Esophagus squamous epithelium (tissue), 5 donors: ENCODE measurements at places on chromosomes 16 and 17. TPM values are rescaled to one million over a fixed set of nuclear protein-coding genes. Genes with fewer than 3 reads are reported as not detected.
A peak's percentile ranks its signal among the peaks of the same experiment; 100 is the strongest.

GRCh38 chr16:73116576-73116975, 68.6 kb upstream of the ZFHX3 start:
- H3K27me3 ChIP-seq: no peaks in the 10 kb centered on the region
- no peaks in the 10 kb centered on the region for H3K4me1 ChIP-seq
- no peak overlapping the region for H3K4me3 ChIP-seq
- DNase-seq: no peak
- no peaks in the 10 kb centered on the region for H3K36me3 ChIP-seq

DNA sequence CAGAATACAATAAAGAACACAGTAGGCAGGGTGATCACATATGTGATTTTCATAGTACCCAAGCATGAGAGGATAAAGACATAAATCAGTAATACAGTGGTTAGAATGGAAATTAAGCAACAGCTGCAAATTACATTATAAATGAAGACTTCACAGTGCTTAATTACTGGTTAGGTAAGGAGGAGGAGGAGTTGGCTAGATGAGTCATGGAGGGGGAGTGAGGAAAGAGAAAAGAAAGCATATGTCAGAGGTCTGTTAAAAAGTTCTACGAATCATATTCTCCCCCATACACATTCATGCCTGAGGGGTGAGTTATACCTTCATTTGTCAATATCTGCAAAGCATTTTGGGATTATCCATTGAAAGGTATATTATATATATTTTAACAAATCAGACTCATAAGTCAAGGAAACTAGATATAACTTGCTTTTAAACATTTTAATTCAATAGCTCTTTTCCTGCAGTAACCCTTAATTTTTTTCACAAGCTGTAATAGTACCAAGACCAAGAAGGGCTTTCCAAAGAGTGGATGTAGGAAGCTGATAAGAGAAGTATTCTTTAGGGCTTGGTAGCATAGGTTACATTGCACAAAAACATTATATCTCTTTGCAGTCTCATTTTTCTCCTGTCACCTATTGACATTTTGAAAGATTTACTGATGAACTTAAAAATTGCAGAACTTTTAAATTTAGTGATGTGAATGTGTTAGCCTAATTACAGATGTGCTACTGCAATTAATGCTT, 99.3 kb downstream of the STXBP4 start:
- no peaks in the 10 kb centered on the region for H3K4me1 ChIP-seq
- no peak overlapping the region for H3K27ac ChIP-seq

DNA sequence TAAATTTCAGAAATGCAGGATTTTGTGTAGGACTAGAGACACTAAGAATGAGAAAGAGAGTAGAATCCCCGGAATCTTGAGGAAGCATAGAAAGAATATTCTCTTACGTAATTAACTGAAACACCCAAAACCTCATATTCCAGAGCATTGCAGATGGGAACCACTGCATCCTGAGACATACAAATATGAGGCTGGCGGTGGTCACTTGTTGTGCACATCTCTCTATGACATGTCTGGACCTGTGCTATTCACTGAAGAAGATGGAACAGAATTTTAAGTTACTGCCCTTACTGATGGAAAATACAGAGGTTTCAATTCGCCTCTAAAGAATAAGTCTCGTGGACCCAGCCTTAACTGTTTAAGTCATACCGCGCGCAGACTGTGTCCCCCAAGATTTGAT, 806 bp downstream of the RAD51C start:
- peaks cover 9% of the 10 kb centered on the region for H3K4me1 ChIP-seq
- no peak for DNase-seq
- no peaks in the 10 kb centered on the region for H3K36me3 ChIP-seq
- H3K27me3 ChIP-seq: no peaks in the 10 kb centered on the region
- peak overlapping the region; percentile 54 for H3K4me3 ChIP-seq

DNA sequence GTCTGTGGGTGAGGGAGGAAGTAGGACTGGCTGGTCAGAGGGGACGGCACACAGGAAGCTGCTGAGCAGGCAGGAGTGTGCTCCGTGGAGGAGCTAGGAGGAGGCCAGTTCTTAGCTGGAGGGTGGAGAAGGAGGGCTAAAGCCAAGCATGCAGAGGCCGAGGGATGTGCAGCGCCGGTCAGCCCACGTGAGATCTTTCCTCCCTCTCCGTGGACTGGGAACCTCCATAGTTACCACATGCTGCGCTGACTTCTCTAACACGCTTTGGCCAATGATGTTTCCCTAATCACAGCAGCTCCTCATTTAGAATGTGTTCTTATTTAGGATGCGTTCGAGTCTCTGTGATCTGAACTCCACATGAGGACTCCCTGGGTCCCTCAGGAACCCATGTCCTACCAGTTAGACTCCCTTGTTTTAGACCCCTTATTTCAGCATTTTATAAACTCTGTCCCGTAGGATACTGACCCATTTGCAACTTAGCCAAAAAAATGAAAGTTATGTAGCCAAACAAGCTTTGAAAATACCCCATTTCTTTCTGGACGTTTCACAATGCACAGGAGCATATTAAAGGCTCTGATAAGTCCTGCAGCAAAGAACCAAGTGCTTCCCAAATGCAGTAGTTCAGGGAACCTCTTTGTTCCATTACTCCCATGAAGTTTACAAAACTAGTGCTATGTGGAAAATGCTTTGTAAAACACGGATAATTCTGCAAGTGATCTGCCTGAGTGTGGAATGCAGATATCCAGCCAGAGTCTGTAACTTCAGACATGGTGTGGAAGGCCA, 51.4 kb downstream of the IRF8 start:
- DNase-seq: no peak
- H3K27ac ChIP-seq: no peak overlapping the region
- no peak overlapping the region for H3K4me3 ChIP-seq
- no peaks in the 10 kb centered on the region for H3K27me3 ChIP-seq
- no peaks in the 10 kb centered on the region for H3K36me3 ChIP-seq

GRCh38 chr17:27289856-27290255, 4.1 kb upstream of the WSB1 start:
- no peak overlapping the region for H3K4me3 ChIP-seq
- no peaks in the 10 kb centered on the region for H3K36me3 ChIP-seq
- H3K4me1 ChIP-seq: peaks cover 8% of the 10 kb centered on the region
- no peak for DNase-seq
- H3K27me3 ChIP-seq: no peaks in the 10 kb centered on the region
- H3K27ac ChIP-seq: no peak overlapping the region

DNA sequence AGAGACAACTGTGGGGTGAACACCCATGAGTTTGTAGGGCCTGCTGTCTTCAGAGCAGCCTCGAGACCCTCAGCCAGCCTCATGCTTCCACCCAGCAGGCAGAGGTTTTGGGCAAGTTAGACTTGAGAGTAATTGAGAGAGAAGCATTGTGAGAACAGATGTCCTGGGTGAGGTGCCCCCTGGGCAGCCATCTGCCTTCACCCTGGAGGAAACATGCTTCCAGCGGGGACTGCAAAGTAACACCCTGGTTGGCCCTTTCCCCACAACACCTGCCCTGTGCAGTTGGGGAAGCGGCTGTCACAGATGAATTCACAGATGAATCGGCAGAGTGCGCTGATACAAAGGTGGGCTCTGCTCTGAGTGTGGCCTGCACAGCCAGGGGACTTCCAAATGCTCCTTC, 23.4 kb downstream of the ATPAF2 start:
- H3K4me1 ChIP-seq: no peaks in the 10 kb centered on the region
- no peaks in the 10 kb centered on the region for H3K27me3 ChIP-seq
- peaks cover 3% of the 10 kb centered on the region for H3K36me3 ChIP-seq

- no peaks in the 10 kb centered on the region for H3K36me3 ChIP-seq
- peak overlapping the region; percentile 80 for H3K27ac ChIP-seq
- H3K4me3 ChIP-seq: peak overlapping the region; percentile 46
- H3K27me3 ChIP-seq: no peaks in the 10 kb centered on the region
- H3K4me1 ChIP-seq: peaks cover 100% of the 10 kb centered on the region
Measured at GRCh38 chr17:40072040-40072734, 9.4 kb downstream of the THRA start.

- peak overlapping the region; percentile 3 for H3K27ac ChIP-seq
- peaks cover 4% of the 10 kb centered on the region for H3K36me3 ChIP-seq
- DNase-seq: no peak
- no peak overlapping the region for H3K4me3 ChIP-seq
Measured at GRCh38 chr17:70173681-70174080, 4.3 kb downstream of the KCNJ2 start.

The ABCA9 gene
- 4.7 TPM for total RNA-seq

The AGRP gene
- not detected for total RNA-seq

The NBR1 gene
- total RNA-seq: 51.5 TPM

The BCL6B gene
- 0.15 TPM for total RNA-seq

The SEPTIN1 gene
- total RNA-seq: 1.2 TPM

The CFAP97D1 gene
- not detected for total RNA-seq
